CD4-positive, alpha-beta T cell treated with Interleukin-4 for 1 hour (primary cell): ENCODE measurements at places on chromosomes 6 and 20.
A peak's percentile ranks its signal among the peaks of the same experiment; 100 is the strongest.

DNA sequence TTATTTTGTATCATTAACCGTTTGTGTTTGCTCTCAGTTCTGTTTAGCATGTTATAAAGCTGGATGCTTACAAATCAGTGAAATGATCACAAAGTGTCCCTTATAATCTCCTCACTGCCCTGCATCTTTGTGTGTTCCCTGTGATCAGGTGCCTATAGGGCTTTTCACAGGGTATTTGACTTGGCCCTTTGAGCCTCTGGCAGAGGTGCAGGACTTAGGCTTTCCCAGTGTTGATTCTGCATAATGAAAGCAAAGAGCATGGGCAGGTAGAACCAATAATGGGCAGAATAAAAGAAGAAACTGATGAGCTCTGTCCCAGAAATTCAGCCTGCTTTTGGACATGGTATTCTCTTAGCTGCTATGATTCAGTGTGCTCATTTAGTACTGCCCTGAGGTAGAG is 16.9 kb upstream of the PBOV1 start:
- no peak for DNase-seq

- peak; percentile 51 for DNase-seq
Measured at GRCh38 chr6:3410385-3411360, 46.2 kb downstream of the SLC22A23 start.

- DNase-seq, result peak; percentile 63
Measured at GRCh38 chr20:32674362-32674789, 635 bp upstream of the C20orf203 start.

GRCh38 chr6:92719773-92720172 is 699.6 kb downstream of the EPHA7 start:
- DNase-seq, result no peak

GRCh38 chr6:10964684-10965083 is 77.8 kb downstream of the SYCP2L start:
- DNase-seq, result no peak

DNA sequence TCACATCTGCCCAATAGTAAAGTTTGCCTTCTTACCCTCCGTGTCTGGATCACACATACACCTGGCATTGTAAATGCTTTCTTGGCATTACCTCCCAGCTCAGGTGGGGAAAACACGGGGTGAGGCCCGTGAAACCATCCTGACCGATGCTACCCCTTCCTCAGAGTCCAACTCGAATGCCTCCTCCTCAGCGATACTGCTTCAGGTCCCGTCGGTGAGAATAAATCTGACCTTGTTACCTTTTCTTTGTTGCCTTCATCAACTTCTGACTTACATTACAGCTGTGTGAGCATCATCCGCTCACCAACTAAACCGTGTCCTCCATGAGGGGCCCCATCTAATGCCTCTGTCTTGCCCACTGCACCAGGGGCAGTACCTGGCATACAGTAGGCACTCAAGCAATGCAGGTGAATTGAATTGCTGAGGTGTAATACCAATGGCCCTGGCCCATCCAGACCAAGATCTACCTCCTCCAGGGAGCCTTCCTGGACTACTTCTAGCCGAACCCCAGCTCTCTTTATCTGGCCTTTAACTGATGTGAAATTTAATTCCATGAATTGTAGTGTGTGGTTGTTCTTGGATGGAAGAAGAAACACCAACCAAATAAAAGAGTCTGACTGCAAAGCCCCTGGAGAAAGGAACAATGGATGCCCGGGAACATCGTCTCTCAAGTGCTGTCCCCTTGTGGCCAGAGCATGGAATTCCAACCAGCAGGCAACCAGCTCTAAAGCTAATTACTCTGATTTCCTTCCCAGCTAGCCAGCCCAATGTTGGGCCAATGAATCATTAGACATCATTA is 141.5 kb downstream of the ANKRD60 start:
- DNase-seq, result no peak

- DNase-seq, result no peak
Measured at GRCh38 chr6:63816982-63817436, 181.4 kb downstream of the PHF3 start.

GRCh38 chr20:35978041-35978513 is 9.7 kb downstream of the CNBD2 start:
- DNase-seq, result peak; percentile 19

DNA sequence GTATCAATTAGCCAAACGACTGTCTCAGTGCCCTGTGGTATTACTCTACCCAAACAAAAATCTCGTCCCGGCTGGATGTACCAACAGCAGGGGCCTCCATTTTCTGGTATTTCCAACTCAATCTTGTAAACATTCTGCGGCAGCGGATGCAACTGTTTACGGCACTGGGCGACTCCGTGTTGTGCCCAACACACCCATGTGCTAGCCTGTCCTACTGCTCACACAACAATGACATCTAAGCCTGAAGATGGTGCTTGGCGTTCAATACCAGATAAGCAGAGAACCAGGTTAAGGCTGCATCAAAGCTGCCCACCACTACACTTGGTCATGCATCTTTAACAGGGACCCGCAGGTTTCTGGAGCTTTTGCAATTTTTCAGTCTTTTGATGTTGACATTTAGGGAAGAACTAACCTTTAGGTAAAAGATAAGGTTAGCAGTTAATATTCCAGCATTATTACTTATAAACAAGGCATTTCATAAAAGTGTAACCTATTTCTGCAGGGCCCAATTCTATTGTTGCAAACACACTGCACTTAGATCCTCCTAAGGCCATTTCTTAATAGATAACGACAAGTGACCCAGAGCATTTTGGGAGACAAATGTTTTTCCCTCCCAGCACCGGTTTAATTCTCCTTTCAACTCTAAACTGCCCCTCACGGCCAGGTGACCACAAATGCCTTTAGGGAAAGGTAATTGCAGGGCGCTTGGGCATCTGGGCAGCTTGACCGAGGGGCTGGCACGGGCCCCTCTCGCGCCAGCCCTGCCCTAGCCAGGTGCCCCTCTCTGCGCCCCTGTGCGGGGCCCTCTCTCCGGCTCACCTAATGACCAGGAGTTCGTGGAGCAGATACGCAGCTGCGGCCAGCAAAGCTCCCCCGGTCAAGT is 945 bp downstream of the FAXC start:
- no peak for DNase-seq

- peak; percentile 82 for DNase-seq
Measured at GRCh38 chr6:44221291-44221960, 2.0 kb upstream of the SLC29A1 start.
